SIG-M5 (cell line): ENCODE measurements at places on chromosomes 5 and 9.
A peak's percentile ranks its signal among the peaks of the same experiment; 100 is the strongest.

DNA sequence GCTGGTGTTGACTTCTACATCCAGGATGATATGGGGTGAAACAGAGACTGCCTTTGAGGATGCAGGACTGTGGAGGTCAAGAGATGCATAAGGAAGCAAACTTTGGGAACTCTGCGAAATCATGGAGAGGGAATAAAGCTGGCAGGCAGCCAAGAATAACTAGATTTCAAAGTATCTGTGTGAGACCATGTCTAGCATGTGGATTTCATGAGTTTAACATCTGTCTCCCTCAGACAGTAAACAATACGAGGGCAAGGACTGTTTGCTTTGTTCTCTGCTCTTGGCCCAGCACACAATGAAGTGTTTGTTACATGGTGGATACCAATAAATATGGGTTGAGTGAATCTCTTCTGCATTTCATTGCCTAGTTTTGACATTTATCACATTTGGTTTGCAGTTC lies 71.3 kb downstream of the RASEF start:
- DNase-seq = no peak

DNA sequence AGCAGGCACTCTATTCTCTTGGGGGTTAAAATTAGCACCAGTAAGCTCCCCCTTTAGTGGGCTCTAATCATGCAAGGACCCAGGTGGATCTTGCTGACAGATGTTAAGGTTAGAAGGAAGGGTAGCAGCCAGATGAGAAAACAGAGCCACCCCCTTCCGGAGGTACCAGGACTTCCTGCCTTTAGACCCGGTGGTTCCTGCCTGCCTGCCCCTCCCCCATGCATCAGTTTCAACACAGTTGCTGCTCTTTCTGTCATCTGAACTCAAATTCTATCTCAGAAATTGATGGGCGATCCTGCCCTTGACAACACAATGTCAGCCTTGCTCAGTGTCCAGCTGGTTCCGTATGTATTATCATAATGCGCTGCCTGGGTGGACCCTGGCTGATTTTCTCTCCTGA lies 287.3 kb downstream of the EBF1 start:
- DNase-seq = no peak

DNA sequence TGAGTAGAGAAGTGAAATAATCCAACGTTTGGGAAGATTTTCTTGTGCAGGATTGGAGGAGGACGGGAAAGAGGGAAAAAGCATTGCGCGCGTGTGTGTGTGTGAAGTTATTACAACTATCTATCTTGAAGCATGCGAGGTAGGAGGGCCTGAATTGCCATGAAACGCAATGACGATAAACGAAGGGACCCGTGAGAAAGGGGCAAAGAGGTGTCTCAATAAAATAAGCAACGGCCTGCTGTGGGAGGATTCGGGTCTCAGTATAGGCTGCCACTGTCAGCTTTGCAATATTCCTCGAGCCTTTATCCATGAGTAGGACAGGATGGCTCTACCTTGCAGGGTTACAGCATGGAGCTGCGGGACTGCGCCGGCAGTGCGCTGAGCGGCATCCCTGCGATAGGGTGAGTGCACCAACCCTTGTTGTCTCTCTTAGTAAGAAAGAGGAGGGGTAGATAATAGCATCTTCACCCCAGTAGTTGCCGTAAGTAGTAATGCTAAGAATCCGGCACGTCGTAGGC lies 631 bp upstream of the RCL1 start:
- no peak for DNase-seq

- DNase-seq = no peak
Observed at GRCh38 chr5:73363911-73364730, 84.5 kb downstream of the FOXD1 start.

- DNase-seq = no peak
Observed at GRCh38 chr9:34510497-34511468, 12.0 kb downstream of the ENHO start.

GRCh38 chr9:74960561-74960960 lies 7.8 kb upstream of the C9orf40 start:
- DNase-seq = peak; percentile 44

DNA sequence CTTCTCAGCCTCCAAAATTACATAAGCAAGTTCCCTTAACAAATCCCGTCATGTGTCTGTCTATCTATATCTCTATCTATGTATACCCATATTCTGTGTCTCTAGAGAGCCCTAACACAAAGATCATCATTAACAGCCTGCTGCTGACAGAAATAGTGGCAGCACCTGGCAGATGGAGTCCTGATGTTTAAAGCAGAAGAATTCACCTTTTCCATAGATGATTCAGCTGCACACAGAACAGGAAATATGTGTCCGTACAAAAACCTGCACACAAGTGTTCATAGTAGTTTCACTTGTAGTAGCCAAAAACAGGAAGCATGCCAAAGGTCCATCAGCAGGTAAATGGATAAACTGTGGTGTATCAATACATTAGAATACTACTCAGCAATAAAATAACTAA lies 45.0 kb upstream of the ACO1 start:
- no peak for DNase-seq
